Endothelial cell of coronary artery (primary cell): ENCODE measurements at places on chromosomes 1 and 21. TPM values are rescaled to one million over a fixed set of nuclear protein-coding genes. Genes with fewer than 3 reads are reported as not detected.

The INSRR gene
- total RNA-seq, result not detected in 2 replicates

The UTS2 gene
- total RNA-seq, result not detected in 2 replicates

The MRPL39 gene
- 38.2 and 43.5 TPM in 2 replicates for total RNA-seq

The LEPR gene
- 5.7 and 15.9 TPM in 2 replicates for total RNA-seq

The RIPK4 gene
- 10.0 TPM in 1 of 2 replicates, not detected in the other for total RNA-seq

The TRIM45 gene
- 1.1 and 1.3 TPM in 2 replicates for total RNA-seq

The HES5 gene
- 0.47 TPM in 1 of 2 replicates, not detected in the other for total RNA-seq

The SHISAL2A gene
- total RNA-seq, result not detected in 2 replicates

The OR10Z1 gene
- not detected in 2 replicates for total RNA-seq

The AGRN gene
- total RNA-seq, result 79.1 and 125 TPM in 2 replicates

The CA6 gene
- not detected in 2 replicates for total RNA-seq

The ZNF593OS gene
- total RNA-seq, result 0.09 TPM in 1 of 2 replicates, not detected in the other
